ENCODE measurements at places on chromosomes 7 and 10. TPM values are rescaled to one million over a fixed set of nuclear protein-coding genes. Genes with fewer than 3 reads are reported as not detected.

The C10orf53 gene
- polyA plus RNA-seq, result not detected

The MYL10 gene
- not detected for polyA plus RNA-seq

The MBL2 gene
- not detected for polyA plus RNA-seq

The PTPRE gene
- polyA plus RNA-seq, result 8.8 TPM

The ITPRID1 gene
- polyA plus RNA-seq, result not detected

The POLR1F gene
- 21.7 TPM for polyA plus RNA-seq

The IL15RA gene
- 4.6 TPM for polyA plus RNA-seq

The IL2RA gene
- polyA plus RNA-seq, result 0.30 TPM

The IRF5 gene
- polyA plus RNA-seq, result 3.2 TPM

DNA sequence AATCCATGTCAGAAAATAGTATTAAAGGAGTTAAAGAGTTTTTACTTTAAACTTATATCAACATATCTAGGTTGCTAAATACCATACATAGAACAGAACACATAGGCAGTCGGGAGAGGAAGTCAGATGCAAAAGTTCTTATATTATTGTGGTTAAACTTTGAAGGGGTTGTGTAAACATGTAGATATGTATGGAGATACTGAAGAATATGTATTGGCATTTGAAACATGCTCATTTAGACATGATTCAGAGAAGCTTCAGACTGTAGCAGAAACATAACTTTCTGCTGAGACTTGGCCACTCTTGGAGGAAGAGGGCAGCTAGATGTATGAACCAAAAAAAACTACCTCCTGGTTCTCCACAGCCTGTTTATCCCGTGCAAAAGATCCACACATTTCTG is 103.5 kb upstream of the FERD3L start:
- DNase-seq, result no peak

DNA sequence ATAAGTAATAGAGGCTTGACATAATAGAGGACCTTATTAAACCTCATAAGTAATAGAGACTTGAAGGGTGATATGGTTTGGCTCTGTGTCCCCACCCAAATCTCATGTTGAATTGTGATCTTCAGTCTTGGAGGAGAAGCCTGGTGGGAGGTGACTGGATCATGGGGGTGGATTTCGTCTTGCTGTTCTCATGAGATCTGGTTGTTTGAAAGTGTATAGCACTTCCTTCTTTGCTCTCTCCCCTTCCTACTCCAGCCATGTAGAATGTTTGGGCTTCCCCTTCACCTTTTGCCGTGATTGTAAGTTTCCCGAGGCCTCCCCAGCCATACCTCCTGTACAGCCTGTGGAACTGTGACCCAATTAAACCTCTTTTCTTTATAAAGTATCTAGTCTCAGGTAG is 8.6 kb downstream of the KIFBP start:
- no peak for DNase-seq

DNA sequence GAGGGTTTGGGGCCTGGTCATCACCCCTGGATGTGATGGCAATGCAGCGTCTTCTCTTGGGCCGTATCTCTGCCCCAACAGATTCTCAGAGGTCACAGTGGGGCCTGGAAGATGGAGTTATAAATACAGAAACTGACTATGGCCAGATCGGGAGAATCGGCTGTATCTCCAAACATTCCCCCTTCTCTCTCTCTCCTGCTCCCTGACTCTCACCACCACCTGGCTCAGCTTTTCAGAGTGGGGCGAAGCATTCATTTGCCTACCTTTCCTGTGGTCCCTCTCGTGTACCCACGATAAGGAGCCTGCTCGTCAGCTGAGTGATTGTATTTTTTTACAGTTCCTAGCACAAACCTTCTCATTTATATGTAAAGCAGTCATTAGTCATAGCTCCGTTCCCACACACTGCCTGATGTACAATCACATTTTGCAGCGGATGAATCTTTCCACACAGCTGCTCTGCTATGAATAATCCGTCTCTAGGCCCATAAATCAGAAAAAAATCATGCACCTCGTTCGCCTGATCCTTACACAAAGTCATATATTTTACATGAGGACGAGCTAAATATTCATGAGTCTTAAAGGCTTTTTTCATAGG is 23.2 kb upstream of the BTRC start:
- DNase-seq, result no peak

DNA sequence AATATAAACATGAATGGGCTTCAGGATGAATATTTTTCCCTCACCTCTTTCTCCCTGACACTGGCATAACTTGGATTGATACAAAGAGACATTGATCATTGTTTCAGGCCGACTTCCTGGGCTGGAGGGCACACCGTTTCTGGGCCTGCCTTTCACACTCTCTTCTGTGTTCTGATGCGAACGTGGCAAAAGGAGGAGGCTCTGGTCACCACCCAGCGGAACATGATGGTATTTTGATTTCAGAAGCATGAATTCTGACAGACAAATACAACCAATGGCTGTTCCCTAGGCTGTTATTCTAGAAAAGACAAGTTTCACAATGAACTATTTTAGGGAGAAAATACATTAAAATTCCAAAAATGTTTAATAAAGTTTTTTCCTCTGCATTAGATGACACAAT is 534.5 kb upstream of the MKI67 start:
- no peak for DNase-seq

DNA sequence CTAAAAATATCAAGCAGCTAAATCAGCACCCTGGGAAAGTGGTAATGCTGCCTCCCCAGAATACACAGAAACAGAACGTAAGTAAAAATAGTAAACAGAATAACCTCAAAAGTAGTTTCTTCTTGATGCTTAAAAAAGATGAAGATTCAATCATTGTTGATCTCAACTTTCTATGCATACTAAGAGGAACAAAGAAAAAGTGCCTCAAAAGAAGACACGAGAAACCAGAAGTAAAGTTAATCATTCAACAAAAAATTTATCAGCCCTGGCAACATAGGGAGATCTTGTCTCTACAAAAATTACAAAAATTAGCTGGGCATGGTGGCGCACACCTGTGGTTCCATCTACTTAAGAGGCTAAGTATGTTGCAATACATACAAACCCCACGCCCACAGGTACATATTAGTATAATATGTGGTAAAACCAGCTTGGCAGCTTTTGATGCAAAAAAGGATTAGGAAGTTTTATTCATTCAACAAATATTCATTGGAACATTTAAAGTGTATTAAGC is 153.7 kb downstream of the NRBF2 start:
- DNase-seq, result no peak

DNA sequence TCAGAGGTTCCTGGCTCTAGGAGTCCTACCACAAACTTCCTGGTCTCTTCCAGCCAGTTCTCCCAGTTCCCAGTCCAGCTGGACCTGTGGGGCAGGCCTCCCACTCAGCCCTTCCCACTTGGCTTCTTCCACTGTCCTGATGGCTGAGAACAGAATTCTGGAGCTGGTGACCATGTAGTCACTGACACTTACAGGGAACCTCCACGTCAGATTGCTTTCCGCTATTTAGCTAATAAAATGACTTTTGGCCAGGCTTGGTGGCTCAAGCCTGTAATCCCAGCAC is 63.5 kb upstream of the ZRANB1 start:
- DNase-seq, result no peak

- DNase-seq, result no peak
These were observed 137.7 kb upstream of the PFKP start for GRCh38 chr10:2929480-2930258.

DNA sequence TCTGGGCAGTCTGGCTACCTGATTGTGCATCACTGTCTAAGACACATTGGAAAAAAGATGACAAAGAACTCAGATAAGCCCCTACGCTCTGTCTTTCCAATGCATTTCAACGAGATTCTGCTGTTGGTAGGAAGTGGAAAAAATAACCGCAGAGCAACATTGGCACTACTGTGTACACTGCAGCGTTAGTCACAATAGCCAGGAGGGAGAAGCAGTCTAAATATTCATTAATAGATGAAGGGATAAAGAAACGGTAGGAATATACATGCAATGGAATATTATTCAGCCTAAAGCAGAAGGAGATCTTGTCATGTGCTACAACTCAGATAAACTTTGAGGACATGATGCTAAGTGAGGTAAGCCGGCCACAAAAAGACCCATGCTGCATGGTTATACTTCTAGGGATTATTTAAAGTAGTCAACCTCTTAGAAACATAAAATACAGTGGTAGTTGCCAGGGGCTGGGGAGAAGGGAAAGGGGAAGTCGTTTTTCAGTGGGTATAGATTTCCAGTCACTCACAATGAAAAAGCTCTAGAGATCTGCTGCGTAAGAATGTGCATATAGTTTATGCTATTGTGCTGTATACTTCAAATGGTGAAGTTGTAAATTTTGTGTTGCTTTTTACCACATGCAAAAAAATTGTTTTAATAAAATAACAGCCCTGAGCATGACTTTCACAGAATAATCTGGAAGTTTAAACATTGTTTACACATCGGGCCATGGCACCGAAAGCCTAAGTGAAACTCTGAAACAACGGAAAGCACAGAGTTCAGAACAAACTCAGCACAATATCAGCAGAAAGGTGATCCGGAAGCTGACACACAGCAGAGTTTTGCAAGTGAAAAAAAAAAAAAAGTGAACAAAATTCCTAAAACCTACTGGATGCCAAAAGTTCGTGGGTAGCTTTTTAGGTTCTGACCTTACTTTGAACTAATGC is 40.1 kb downstream of the ELMO1 start:
- DNase-seq, result no peak

GRCh38 chr10:97999066-97999922 is 31.1 kb downstream of the CRTAC1 start:
- DNase-seq, result no peak

DNA sequence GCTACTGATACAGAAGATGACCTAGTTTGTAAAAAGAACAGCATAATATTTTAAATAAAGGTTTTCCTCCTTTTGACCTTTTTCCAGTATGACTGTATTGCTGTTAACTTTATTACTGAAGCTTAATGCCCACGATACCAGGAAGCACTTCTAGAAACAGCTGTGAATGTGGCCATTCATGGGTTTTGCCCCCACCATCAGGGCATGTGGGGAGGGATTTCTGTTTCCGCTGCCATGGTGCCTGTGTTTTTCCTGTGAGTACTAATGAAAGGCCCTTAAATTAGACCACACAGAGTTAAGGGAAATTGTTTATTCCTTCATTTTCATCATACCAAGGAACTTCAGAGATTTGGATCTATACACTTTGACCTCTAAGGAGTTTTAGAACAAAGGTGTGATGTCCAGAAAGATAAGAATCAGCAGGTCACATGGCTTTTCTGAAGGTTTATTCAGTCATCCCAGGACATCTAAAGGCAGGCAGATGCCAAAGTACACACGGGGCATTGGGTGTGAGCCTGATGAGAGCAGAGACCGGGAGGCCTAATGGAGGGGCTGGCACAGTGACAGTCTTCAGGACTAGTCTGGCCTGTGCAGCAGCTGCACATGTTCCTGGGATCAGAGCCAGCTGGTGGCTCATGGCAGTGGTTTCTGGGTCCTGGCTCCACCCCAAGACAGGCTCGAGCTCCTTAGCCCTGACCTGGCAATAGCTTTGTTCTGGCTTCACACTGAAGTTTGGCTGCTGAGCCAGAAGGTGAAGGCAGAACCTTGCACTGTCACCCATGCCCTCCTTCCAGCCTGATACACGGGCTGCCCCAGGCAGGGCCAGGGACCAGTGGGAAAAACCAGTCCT is 190.9 kb downstream of the REEP3 start:
- no peak for DNase-seq

GRCh38 chr7:92156990-92157389 is 22.0 kb downstream of the LRRD1 start:
- no peak for DNase-seq

DNA sequence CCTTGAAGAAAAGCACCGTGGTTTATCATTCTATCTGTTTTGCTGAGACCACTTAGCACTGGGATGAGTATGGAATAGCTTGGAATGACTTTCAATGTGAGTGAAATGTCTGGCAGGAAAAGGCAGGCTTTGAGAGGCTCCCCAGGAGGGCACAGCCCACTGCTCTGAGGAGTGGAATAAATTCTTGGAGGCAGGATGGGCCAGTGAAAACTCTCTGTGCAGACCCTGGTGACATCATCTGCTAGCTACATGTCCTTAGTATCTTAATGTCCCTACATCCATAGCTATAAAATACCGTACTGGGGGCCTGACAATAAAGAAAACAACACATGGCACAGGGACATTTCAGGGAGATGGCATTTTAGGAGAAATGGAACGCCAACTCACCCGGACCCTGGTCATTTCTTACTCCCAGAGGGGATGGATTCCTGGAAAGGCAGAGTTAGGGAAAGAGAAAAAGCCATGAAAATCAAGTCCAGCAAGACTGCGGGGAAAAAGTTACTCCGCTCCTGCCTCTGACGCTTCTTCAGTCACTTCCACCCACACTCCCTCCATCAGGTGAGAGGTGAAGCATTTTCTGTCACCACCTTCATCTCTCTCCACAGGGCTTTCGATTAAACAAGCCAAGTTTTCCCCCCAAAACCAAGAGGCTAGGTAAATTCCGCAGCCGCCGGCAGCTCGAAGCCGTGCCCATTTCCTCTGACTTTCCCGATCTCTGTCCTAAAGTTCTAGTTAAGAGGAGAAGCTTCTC is 991 bp downstream of the ZNF239 start:
- DNase-seq, result no peak

Data from left lung (tissue), 14 donors.